ENCODE measurements at places on chromosomes 3 and 15.

- DNase-seq, result no peak
These were observed 10.0 kb downstream of the DUSP7 start for GRCh38 chr3:52046186-52046901.

GRCh38 chr15:80764535-80764934, 14.6 kb upstream of the CEMIP start:
- DNase-seq, result no peak

GRCh38 chr3:9937486-9938238, 4.0 kb downstream of the CRELD1 start:
- no peak for DNase-seq

GRCh38 chr3:155308831-155309230, 15.3 kb upstream of the STRIT1 start:
- DNase-seq, result no peak

DNA sequence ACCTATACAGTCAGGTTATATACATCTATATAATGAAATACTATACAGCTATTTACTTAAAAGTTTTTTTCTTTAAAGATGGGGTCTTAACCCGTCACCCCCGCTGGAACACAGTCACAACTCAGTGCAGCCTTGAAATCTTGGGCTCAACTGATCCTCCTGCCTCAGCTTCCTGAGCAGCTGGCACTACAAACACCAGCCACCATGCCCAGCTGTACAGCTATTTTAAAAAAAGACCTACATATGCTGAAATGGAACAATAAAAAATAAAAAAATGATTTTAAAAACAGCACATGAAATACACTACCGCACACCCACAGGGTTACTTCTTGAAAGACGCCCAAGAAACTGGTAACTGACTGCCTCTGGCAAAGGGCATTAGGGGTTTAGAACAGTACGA, 3.8 kb downstream of the NCBP2 start:
- DNase-seq, result no peak

DNA sequence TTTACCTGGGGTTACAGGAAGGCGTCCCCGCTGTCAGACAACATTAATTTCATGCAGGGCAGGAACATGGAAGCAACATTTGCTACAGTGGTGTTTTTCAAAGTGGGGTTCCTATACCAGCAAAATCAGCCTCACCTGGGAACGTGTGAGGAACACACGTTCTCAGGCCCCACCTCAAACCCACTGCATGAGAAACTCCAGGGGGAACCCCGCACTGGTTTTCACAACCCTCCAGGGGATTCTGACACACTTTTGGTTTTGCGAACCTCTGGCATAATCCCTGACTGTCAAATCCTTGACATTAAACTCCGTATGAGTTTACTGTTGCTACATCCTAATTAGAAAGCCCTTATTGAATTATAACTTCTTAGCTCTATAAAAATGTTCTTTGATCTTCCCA, 127.7 kb downstream of the LRRK1 start:
- DNase-seq, result no peak

DNA sequence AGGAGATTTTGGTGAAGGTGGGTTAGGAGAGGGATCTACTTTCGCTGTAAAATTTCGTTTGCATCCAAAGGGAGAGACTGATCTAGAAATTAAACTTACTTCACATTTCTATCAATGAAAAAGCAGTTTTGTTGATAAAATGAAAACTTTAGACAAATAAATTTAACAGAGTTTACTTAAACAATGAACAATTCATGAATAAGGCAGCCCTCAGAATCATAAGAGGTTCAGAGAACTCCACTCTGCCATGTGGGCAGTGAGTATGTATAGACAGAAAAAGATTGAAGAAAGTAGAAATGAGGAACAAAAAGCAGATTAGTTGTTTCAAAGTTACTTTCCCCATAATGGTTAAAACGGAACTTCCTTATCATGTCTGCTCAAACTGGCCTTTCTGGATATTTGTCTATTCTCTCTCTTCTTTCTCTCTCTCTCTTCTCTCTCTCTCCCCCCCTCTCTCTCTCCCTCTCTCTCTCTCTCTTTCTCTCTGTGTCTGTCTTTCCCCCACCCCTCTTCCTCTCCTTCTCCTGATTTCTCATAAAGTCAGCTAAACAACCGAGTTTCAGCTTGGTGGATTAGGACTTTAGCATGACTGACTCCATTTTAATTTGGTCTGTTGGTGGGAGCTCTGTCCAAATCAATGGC, 248.9 kb downstream of the TJP1 start:
- DNase-seq, result no peak

DNA sequence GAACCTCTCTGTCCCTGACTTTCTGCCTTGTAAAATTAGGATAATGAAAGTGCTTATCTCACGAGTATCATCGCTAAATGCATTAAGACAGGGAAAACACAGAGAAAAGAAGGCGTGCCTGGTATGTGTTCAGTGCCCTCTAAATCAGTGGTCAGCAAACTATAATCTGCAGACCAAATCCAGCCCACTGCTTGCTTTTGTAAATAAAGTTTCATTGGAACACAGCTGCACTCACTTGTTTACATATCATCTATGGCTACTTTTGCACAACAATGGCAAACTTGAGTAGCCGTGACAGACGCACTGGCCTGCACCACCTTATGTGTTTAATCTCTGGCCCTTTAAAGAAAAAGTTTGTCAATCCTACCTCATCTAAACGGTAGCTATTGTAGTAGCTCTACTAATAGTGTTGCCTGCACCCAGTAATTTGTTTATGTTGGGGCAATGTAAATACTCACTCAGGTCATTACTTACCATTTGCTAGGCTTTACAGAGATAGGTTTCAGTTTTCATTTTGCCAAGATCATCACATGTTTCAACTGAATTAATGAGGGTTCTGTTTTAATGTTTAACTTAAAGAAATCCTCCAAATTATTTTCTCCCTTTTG, 229.4 kb downstream of the FEZF2 start:
- no peak for DNase-seq

GRCh38 chr15:89089316-89090230, 1.3 kb downstream of the ABHD2 start:
- no peak for DNase-seq

DNA sequence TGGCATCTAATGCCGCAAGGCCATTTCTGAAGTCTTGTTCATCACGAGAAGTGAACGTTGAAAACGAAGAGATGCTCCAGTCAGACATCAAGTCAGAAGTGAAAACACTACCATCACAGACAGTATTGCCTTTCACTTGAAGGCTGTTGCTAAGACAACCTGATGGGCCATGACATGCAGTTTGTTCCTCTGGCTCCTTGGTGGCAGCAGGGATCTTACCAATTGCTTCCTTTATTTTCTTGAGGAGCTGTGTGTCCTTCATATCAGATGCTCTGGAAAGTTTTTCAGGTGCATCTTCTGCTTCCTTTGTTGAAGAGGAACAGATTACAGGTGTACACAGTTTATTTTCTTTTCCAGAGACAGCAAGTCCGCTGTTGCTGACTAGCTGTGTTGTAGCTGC, 30.7 kb upstream of the MYLK start:
- DNase-seq, result no peak
